ENCODE measurements at places on chromosomes 7 and 10.

DNA sequence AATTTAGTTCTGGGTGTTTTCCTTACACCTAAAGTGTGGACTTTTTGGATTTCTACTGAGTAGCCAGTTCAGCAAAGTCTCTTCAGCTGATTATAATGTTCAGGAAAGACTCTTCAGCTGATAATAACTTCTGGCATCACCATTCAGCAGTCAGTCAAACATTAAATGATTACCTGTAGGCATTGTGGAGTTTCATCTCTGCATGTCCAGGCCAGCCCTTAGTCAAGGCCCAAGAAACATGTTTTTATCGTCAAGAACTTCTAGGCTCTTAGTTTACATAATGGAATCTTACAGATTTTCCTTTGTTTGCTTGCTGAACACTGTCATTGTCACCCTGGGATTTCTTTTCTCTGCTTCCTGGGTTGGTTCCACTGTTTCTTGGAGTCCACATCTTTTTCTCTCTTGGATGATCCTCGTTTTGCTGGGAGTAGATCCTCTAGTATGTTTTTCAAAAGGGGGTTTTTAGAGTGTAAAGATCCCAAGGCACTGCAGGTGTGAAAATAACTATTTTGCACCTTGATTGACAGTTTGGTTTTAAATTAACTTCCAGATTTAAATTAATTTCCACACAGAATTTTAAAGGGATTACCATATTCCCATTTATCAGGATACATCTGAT is 24.2 kb downstream of the CCM2 start:
- H3K27ac ChIP-seq: no peak overlapping the region
- no peaks in the 10 kb centered on the region for H3K27me3 ChIP-seq
- no peaks in the 10 kb centered on the region for H3K36me3 ChIP-seq

DNA sequence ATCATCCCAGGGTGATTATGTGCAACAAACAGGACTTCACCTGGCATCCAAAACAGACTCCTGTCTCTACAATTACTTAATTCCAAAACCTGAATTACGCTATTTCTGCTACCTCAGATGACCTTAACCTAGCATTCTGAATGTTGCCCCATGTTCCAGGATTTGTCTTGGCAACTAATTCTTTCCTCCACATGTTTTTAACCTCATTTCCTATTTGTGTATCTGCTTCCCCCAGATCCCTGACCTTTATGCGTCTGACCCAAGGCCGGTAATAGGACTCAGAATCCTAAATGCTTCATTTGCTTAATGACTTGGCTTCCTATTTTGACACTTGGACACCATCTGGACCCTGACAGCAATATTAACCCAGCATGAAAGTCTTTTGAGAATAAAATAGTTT is 8.7 kb upstream of the ING3 start:
- H3K27ac ChIP-seq: no peak overlapping the region
- no peak overlapping the region for H3K4me3 ChIP-seq
- H3K4me1 ChIP-seq: no peaks in the 10 kb centered on the region
- H3K36me3 ChIP-seq: no peaks in the 10 kb centered on the region

DNA sequence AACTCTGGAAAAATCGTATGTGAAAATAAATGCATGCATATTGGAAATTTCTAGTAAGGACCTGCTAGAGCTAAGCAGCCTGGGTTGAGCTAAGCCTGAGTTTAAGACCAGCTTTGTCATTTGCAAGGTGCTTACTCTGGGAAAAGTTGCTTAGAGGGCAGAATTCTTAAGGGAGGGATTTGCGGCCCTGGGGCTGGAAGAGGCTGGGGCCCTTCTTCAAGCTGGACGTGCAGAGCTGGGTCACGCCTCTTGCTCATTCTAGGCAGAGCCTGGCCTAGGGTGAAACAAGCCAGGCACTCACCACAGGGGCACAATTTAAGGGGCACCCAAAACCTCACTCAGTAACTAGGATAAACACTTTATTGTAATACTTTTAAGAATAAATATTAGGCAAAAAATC is 137.2 kb downstream of the ARHGAP22 start:
- H3K4me3 ChIP-seq: no peak overlapping the region
- H3K27me3 ChIP-seq: no peaks in the 10 kb centered on the region
- no peak overlapping the region for H3K27ac ChIP-seq
- DNase-seq: no peak
- H3K4me1 ChIP-seq: no peaks in the 10 kb centered on the region
- H3K36me3 ChIP-seq: no peaks in the 10 kb centered on the region

GRCh38 chr10:2882628-2883027 is 184.7 kb upstream of the PFKP start:
- H3K27ac ChIP-seq: no peak overlapping the region
- no peak overlapping the region for H3K4me3 ChIP-seq

- no peak overlapping the region for H3K4me3 ChIP-seq
- H3K4me1 ChIP-seq: no peaks in the 10 kb centered on the region
- no peaks in the 10 kb centered on the region for H3K27me3 ChIP-seq
- H3K27ac ChIP-seq: no peak overlapping the region
- no peaks in the 10 kb centered on the region for H3K36me3 ChIP-seq
- DNase-seq: no peak
These were observed 287.6 kb downstream of the LRMDA start for GRCh38 chr10:75718991-75719390.

DNA sequence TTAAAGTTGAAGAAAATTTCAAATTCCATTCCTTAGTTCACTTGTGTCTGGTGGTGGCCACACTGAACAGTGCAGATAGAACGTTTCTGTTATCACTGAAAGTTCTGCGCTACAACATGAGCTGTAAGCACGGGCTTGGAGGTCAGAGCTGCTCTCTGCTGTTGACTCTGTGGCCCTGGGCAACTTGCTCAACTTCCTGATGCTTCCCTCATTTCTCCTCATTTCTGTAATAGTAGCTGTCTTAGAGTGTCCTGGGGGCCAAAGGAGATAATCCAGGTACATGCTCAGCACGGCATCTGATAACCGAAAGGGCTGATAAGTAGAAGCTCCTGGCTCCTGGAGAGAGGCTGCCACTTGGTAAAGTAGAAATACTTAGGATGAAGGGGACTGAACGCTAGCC is 92.3 kb upstream of the DUSP5 start:
- H3K4me1 ChIP-seq: no peaks in the 10 kb centered on the region
- H3K4me3 ChIP-seq: no peak overlapping the region
- no peaks in the 10 kb centered on the region for H3K36me3 ChIP-seq

DNA sequence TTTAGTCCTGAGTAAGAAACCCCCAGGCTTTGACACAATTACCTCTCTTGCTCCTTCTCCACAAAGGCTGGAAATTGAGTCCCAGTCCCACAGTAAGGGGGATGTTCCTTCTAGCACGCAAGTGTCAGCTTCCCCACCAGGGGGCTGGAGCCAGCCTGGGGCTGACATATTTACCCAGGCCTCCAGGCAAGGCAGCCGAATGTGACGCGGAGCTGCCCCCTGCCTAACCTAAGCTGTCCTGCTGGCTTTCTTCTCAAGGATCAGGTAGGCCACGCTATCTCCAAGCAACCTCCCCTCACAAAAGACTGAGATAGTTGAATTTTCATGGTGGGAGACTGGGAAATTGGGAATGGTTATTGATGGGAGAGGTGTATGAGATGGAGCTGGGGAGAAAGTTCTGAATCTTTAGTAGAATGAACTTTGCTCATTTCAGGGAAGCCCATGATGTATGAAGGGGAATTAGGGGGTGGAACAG is 19.2 kb upstream of the BMPER start:
- DNase-seq: no peak
- no peaks in the 10 kb centered on the region for H3K36me3 ChIP-seq
- no peak overlapping the region for H3K4me3 ChIP-seq
- no peaks in the 10 kb centered on the region for H3K27me3 ChIP-seq
- no peaks in the 10 kb centered on the region for H3K4me1 ChIP-seq
- H3K27ac ChIP-seq: no peak overlapping the region

DNA sequence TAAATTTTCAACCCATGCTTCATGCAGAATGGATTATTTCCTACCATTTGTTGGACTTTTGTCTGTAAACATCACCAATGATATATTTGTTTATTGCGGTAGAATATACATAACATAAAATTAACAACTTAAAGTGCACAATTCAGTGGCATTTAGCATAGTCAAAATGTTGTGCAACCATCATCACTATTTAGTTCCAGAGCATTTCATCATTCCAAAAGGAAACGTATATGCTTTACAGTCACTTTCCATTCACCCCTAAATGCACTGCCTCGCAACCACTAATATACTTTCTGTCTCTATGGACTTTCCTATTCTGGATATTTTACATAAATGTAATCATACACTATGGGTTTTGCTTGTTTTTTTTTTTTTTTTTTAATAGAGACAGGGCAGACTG is 11.4 kb upstream of the ZNF248 start:
- DNase-seq: no peak
- no peaks in the 10 kb centered on the region for H3K36me3 ChIP-seq
- no peak overlapping the region for H3K4me3 ChIP-seq
- H3K4me1 ChIP-seq: no peaks in the 10 kb centered on the region
- H3K27ac ChIP-seq: no peak overlapping the region

- no peaks in the 10 kb centered on the region for H3K36me3 ChIP-seq
- DNase-seq: no peak
- H3K27ac ChIP-seq: peak overlapping the region; percentile 6
These were observed 179.2 kb downstream of the SH3PXD2A start for GRCh38 chr10:103676058-103676785.

- no peak overlapping the region for H3K27ac ChIP-seq
- no peaks in the 10 kb centered on the region for H3K36me3 ChIP-seq
- no peak for DNase-seq
- no peak overlapping the region for H3K4me3 ChIP-seq
- H3K4me1 ChIP-seq: no peaks in the 10 kb centered on the region
These were observed 117.9 kb upstream of the AGR3 start for GRCh38 chr7:16999541-17000267.

DNA sequence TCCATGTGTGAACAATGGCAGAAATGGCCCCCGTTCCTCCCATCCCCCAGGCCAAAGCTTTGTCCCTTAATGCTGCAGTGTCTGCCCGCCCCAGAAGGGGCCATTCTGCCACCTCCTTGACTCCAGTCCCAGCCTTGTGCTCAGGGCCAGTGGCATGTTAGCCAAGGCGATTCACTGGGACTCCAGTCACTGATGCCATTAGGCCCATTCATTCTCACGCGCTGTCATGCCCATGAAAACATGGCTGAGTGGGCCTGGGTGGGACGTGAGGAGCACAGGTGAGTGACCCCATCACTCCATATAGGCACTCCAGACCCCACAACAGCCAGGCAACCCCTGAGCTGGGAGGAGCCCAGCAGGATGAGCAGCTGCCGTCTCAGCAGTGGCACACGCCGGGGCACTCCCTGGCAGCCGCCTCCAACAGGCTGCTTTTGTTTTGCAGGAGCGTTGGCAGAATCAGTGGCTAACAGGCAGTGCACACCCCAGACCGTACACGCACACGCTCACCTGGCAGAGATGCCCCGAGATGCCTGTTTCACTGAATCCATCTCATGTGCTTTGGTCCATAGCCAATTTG is 79.5 kb downstream of the TCERG1L start:
- no peak for DNase-seq
- no peak overlapping the region for H3K27ac ChIP-seq
- H3K27me3 ChIP-seq: no peaks in the 10 kb centered on the region

DNA sequence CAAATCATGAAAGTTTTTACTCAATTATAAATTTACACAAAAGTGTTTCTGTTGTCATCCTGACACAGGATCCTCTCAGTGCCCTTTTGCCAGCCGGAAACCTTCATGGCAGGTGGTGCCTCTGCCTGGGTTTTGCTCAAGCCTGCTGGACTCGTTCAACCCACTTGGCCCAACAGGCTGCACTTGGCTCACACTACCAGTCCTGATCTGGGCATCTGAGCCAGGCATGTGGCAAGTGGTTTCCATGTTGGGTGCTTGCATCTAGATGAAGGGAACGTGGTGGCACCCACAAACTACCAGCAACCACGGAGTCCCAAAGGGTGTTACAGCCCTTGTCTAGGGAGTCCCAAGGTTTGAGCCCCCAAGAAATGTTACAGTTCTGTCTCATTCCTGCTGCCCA is 162.3 kb upstream of the CSTF2T start:
- no peak for DNase-seq
- H3K36me3 ChIP-seq: no peaks in the 10 kb centered on the region
- no peaks in the 10 kb centered on the region for H3K4me1 ChIP-seq

- no peak overlapping the region for H3K27ac ChIP-seq
- H3K4me3 ChIP-seq: no peak overlapping the region
- peaks cover 3% of the 10 kb centered on the region for H3K27me3 ChIP-seq
- H3K36me3 ChIP-seq: no peaks in the 10 kb centered on the region
These were observed 191.3 kb upstream of the CDCA7L start for GRCh38 chr7:22137026-22137425.

- DNase-seq: no peak
- peaks cover 10% of the 10 kb centered on the region for H3K36me3 ChIP-seq
- no peaks in the 10 kb centered on the region for H3K4me1 ChIP-seq
- no peak overlapping the region for H3K27ac ChIP-seq
These were observed 51.3 kb downstream of the POLL start for GRCh38 chr10:101536800-101537199.

DNA sequence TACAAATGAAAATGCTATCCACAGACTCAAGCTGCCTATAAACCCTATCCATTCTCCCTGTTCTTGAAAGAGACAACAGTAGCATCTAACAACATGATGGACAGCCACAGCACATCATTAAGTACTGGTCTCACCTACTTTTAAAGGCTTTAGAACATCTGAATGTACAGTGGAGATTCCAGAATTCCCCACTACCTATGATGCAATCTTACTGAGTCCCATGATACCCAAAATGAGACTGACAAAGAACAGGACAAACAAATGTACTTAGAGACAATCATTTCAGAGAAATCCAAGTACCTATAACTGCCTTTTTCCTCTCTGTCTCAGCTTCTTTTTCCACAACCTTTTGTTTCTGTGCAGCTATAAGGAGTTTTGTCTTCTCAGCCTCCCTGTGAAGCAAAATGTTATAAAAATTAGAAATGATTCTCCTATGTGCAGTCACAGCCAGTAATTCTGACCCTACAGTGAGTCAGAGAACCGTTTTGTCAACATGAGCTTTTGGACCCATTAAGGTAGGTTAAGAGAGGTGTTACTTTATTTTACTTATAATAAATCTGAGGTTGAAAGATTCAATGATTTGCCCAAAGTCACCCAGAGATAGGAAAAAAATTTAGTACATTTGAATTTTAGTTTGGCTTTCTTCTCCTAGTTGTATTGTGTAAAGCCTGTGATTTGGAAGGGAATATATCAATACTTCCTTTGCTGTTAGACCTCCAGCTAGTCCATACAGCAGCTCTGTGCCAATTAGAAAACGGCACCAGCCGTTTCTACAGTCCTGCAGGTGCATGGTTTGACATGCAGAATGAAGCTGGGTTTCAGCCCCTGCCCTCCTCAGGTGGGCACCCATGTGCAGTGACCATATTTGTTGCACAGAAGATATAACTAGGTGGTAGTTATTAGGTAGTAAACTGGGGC is 21.9 kb downstream of the ERLIN1 start:
- H3K4me3 ChIP-seq: no peak overlapping the region
- DNase-seq: no peak
- H3K36me3 ChIP-seq: peaks cover 10% of the 10 kb centered on the region
- no peak overlapping the region for H3K27ac ChIP-seq
- H3K4me1 ChIP-seq: peaks cover 4% of the 10 kb centered on the region

- no peaks in the 10 kb centered on the region for H3K27me3 ChIP-seq
- H3K36me3 ChIP-seq: no peaks in the 10 kb centered on the region
- peaks cover 4% of the 10 kb centered on the region for H3K4me1 ChIP-seq
These were observed 875 bp upstream of the HECTD2 start for GRCh38 chr10:91409069-91409868.

GRCh38 chr10:86648704-86649427 is 5.5 kb upstream of the OPN4 start:
- no peaks in the 10 kb centered on the region for H3K36me3 ChIP-seq
- DNase-seq: no peak
- H3K4me1 ChIP-seq: no peaks in the 10 kb centered on the region
- no peaks in the 10 kb centered on the region for H3K27me3 ChIP-seq
- no peak overlapping the region for H3K4me3 ChIP-seq

Measured in effector memory CD4-positive, alpha-beta T cell (primary cell).